ENCODE measurements at places on chromosomes 11 and 22.
A peak's percentile ranks its signal among the peaks of the same experiment; 100 is the strongest.

DNA sequence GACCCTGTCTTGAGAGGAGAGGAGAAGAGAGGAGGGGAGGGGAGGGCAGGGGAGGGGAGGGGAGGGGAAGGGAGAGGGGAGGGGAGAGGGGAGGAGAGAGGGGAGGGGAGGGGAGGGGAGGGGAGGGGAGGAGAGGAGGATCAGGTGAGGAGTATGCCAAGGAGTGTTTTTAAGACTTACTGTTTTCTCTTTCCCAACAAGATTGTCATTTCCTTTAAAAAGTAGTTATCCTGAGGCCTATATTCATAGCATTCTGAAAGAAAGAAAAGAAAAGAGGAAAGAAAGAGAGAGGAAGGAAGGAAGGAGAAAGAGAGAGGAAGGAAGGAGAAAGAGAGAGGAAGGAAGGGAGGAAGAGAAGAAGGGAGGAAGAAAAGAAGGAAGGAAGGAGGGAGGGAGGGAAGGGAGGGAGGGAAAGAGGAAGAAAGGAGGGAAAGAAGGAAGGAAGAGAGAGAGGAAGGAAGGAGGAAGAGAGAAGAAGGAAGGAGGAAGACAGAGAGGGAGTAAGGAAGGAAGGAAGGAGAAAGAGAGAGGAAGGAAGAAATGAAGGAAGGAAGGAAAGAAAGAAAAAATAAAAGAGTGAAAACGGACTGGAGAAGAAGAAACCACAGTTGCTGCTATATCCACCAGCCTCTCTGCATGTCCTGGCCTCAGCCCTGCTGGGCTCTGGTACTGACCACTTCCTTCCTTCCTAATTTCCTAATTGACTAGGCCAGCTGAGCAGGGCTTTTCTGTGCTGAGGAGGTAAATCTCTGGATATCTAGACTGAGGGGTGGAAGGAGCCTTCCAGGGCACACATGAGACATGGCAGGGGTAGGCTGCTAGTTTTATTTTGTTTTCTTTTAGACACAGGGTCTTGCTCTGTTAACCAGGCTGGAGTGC, 1.1 kb upstream of the SAA1 start:
- no peak for DNase-seq

DNA sequence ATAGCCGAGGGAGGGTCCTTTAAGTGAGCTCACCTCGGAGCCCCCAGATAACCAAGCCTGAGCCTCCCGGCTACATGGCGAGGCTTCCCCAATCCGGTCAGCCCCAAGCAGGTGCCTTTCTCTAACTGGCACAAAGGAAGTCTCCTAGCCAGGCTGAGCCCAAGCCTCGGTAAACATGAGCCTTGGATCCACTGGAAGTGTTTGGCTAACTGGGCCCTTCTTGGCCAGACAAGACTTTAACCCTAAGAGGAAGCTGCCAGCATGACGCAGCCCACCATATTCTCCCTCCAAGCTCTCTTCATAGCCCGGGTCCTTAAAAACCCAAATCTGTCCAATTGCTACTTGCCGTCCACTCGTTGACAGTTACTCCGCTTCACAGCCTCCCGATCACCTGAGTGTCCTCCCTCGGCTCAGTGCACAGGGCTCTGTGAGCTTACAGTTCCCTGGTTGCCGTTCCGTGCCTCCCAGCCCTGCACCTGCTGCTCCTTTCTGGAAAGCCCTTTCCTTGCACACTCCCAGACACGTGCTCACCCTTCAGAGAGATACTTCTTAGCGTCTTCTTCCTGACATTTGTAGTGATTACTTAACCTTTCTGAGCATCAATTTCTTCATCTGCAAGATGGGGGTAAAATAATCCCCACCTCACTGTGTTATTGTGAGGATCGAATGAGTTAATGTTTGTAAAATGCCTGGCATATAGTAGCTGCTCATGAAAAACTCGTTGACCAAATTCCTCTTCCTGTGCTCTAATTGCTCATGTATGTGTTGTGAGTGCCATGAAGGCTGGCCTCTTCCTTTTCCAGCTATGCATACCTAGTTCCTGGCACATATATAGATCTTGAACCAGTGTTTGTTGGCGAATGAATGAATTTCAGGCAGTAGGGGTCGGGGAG, 25.6 kb downstream of the TXN2 start:
- DNase-seq = no peak

- no peak for DNase-seq
Observed at GRCh38 chr11:72038491-72038890, 39.8 kb downstream of the IL18BP start.

DNA sequence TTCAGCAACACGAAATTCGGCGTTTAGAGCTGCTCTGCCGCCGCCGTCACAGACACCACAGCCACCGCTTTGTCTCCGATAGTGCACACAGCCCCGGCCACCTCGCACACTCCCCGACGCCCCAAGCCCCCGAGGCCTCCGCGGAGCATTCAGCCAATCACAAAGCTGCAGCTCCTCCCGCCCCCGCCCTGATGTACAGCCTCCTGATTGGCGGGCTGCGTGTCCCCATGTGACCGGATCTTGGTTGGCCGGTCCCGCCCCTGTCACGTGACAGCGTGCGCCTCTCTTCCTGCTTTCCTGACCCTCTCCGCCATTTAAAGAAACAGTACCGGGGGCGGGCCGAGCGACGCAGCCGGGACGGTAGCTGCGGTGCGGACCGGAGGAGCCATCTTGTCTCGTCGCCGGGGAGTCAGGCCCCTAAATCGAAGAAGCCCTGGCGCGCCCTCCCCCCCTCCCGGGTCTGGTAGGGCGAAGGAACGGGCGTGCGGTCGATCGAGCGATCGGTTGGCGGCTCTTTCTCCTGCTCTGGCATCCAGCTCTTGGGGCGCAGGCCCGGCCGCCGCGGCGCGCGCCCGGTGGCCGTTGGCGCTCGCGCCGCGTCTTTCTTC, at the start of gene TUG1:
Gene TUG1, plus strand, starts transcription at position 342 of the 608 bp plus-strand sequence.
- DNase-seq = peak; percentile 96

DNA sequence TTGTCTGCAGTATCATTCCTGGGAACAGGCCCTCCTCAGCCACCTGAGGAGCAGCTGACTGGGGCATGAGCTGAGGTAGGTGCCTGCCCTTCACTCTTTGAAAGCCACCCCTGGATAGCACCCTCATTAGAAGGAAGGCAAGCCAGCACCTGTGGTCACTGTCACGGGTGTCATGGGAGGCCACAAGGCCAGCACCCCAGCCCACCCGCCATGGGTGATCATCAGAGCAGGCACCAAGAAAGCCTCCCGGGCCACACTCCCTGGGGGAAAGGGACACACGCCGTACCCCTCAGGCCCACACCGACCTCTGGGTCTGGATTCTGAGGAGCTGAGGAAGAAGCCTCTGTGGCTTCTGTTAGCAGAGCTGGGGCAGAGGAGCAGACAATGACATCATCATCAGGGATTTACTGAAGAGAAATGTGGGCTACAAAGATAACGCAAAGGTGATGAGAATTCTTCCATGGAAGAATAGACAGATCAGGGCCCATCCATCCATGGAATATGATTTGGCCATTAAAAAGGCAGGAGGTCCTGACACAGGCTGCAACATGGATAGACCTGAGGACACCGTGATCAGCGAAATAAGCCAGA, 16.7 kb upstream of the NAP1L4 start:
- DNase-seq = no peak

DNA sequence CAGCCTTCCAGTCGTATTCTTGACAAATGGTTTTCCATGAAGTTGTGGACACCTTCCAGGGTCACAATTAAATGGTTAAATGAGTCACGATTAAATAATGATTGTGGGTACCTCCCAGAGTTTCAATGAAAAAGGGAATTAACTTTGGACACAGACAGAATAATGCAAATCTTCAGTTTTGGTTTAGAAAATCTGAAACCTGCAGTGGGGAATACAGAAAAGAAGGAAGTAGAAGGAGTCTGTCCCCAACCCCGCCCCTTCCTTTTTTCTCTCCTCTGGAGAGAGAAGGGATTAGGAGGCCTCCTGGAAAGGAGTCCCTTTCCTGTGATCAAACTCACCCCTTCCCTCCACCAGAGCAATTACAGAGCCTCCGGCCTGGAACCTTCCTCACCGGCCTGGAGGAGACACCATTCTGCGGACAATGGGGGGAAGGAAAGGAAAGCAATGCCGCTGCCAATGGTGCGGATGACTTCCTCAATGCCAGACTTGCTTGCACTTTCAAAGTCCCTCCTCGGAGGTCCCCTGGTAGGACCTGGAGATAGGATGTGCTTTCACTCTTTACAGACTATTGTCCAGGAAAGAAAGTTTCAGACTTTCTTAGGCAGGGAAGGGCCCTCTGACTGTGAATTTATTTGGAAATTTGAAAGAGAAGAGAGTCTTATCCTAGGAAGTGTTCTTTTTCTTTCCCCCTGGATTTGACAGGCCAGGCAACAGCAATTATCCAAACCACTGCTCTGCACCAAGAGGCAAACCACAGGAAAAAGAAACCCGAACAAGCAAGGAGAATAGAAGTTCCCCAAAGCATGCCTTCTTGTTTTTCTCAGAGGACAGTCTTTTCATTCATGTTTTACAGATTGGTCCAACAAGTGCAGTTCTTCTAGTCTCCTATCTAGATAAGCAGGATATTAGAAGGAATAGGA, 86.8 kb downstream of the PTPRJ start:
- DNase-seq = no peak
